ENCODE measurements at places on chromosomes 3 and 15.

DNA sequence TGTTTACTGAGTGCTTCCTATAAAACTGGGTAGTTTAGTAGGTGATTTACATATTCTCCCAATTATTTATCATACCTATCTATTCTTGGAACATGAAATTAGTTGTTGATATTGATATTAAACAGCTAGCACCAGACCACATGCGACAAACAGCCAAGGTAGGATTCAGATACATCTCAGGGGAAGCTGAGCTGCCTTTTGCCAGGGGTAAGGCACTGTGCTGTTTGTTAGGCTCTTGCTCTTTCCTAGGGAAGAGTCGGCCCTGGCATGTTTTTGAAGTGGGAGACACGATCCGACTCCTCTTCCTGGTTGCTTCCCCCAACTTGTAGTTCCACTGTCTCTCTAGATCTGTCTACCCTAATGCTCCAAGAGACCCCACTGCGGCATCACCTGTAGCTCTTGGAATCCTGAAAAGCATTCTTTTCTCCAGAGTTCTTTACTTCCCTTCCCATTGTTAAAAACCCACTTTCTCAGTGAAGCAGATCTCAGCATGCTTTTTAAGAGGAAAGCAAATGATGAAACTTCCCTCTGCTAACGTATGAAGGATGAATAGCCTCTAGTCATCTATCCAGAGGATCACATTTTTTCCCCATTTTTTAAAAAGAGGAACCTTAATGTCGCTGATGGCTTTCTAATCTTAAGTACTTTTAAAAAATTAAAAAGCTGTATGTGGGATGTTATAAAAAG lies 138.4 kb downstream of the GHSR start:
- no peak for DNase-seq

- DNase-seq, result no peak
These were observed 66.4 kb downstream of the B3GALNT1 start for GRCh38 chr3:161038725-161039124.

DNA sequence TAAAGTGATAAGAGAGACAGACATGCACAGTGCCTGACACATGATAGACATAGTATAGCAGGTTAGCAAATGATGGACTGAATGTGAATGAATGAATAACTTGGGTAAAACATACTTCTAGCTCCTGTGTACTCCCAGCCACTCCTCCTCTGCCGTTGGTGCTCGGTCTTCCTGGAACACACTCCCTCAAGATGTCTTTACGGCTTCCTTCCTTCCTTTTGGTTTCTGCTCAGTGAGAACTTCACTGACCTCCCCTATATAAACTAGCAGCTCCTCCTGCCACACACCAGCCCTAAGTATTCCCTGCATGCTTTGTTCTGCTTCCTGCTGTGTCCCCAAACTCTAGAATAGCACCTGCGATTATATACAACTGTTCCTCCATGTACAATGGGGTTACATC lies 50.2 kb downstream of the RAD54L2 start:
- DNase-seq, result no peak

- DNase-seq, result peak; percentile 57
These were observed at the start of gene UBA3 for GRCh38 chr3:69080233-69080920. UBA3 (minus strand) TSS chr3:69080365; CDS start chr3:69080353, 12 bp downstream.

DNA sequence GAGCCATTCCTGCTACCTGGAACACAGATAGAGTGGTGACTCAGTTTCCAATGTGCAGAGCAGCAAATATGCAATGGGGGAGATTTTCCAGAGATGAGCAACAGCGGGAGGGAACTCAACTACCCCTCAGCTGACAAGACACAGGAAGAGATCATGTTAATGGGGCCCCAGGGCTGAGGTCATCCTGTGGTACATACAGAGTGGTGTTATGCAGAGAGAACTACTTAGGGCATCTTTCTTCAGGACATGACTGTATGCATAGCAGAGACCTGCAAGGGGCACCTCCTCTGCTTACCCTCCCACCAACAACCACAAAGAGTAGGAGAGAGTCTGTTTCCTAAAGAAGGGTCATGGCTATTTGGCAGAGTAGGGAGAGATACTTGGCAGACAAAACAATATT lies 6.8 kb upstream of the TBC1D5 start:
- DNase-seq, result no peak

DNA sequence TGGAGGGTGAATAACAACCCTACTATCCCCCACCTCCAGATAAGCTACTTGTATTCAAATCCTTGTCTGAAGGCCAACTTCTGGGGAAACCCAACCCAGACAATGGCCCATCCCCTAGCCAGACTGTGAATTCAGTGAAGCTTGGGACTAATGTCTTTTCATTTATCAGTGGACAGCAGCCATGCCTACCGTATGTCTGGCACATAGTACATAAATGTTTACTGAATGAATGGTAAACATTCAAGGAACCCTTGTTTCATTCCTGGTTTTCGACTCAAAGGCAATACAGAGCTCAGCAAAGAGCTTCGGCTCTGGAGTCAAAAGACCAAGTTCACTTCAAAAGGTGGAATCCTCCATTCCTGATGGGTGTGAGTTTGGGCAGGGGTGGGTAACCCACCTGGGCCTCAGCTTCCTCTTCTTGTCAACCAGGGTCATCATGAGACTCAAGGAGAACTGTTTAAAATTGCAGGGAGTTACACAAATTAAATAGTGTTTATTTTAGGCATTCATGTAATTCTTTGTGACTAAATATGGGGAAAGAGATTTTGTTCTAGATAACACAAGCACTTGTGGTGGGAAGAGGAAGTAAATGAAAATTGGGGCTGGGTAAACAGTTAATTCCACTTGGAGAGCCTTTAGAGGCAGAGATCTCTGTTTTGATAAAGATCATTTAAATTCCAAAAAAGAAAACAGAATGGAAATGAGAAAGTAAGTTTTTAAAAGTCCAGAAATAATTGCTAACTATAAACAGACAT lies 303.7 kb upstream of the WNT5A start:
- no peak for DNase-seq

DNA sequence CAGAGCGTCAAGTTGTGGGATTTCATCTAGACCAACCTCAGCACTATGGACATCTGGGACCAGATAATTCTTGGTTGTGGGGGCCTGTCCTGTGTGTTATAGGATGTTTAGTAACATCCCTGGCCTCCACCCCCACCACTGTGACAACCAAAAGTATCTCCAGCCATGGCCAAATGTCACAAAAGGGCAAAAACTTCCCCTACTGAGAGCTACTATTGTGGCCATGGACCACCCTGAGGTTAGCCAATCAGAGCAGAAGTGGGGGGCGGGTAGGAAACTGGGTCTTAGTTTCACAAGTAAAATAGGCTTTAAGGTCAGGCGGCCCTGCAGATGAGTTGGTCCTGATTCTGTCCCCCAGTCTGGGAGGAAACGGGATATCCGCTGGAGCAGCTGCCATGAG lies 25.4 kb downstream of the KIF7 start:
- DNase-seq, result no peak

GRCh38 chr3:151552589-151552988 lies 91.7 kb upstream of the IGSF10 start:
- DNase-seq, result no peak

- DNase-seq, result peak; percentile 89
These were observed 694.1 kb downstream of the AGBL1 start for GRCh38 chr15:86773736-86774135.

GRCh38 chr3:120103276-120103675 lies 9.0 kb upstream of the GSK3B start:
- no peak for DNase-seq

DNA sequence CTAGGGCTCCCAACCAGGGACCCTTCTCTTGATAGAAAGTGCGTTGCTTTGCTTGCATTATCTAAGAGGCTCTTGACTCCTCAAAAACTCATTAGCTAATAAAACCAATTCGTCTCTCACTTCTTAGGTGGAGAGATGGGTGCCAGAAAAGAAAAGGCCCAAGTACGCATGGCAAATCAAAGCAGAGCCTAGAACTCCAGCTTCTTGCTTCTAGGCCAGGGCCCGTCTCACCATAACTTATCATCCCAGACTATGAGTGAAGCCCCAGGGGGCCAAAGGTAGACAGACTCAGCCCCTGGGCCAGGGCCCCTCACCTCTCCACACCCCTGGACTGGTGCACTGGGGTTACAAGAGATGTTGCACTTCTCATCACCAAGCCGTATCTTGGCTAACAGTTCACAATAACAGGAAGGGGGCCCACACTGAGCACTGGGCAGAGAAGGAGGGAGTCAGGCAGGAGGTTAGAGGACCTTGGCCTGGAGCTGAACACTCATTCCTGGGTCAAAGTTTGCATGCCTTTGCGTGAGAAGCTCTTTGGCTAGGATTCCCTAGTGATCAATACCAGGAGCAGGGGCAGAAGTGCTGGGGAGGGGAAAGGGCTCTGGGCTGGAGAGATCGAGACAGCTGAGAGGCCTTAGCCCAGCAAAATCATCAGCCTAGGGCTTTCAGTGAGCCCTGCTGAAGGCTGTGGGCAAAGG lies 5.4 kb upstream of the CYP1A1 start:
- DNase-seq, result no peak

GRCh38 chr15:60324706-60325438 lies 72.9 kb downstream of the ANXA2 start:
- DNase-seq, result peak; percentile 79

- no peak for DNase-seq
These were observed 130.1 kb downstream of the EDEM1 start for GRCh38 chr3:5317557-5317956.

DNA sequence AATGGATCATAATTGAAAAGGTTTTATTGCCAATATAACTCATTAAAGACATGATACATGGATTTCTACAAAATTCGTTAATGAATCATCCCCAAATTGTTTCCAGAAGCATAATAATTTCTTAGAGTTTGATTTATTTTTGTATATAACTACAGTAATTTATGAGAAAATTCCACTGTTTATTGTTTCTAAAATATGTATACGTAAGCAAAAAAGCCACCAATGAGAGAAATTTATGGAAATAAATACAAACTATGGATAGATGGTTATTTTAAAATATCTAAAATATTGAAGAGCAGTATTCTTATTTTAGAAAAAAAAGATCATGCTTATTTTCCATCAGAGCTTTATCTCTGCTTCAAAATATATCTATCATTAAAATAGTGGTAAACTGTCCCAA lies 260.0 kb upstream of the ZNF385D start:
- no peak for DNase-seq

DNA sequence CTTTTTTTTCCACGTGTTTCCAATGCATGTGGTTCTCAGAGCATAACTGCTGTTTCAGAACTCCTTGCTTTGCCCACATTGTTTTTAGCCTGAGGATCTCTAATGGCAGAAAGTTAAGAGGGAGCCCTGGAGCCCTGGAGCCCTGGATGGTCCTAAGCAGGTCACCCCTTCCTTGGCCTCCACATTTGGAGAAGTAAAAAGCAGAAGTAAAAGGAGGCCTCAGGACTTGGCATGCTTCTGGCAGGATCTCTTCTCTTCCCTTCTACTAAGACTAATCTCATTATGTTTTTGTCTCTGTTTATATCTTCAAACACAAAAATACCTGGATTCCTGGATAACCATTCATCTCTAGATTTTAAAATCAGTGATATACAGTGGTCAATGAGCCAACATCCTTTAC lies 50.1 kb downstream of the P2RY1 start:
- DNase-seq, result no peak

- DNase-seq, result no peak
These were observed 33.3 kb downstream of the PCSK6 start for GRCh38 chr15:101456057-101456739.

DNA sequence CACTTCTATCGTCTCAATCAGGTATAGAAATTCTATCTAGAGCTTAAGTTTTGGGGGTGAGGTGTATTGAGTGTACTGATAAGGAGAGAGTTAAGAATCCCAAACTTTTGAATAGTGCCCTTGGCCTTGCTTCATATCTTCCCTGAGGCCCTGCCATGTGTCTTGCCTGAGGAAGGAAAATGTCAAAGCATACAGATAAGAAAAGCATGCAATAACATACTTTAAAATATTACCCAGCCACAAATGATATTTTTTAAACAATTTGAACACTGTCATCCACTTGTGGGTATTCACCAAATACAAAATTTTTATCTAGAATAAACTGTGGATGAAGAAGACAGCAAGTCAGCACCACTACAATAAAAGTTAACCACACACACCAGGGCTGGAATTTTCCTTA lies 631.0 kb upstream of the ALCAM start:
- DNase-seq, result no peak

DNA sequence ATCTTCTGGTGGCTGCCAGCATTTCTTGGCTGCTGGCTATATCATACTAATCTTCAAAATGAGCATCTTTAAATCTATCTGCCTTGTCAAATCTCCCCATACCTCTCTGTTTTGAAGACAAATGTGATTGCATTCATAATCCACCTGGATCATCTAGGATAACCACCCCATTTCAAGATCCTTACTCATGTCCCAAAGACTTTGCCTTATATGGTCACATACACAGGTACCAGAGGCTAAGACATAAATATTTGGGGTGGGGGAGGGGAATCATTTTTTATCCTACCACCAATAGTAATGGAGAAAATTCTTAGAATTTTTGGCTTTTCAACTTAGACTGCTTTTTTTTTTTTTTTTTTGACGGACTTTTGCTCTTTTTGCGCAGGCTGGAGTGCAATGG lies 970.8 kb downstream of the PLOD2 start:
- DNase-seq, result no peak

DNA sequence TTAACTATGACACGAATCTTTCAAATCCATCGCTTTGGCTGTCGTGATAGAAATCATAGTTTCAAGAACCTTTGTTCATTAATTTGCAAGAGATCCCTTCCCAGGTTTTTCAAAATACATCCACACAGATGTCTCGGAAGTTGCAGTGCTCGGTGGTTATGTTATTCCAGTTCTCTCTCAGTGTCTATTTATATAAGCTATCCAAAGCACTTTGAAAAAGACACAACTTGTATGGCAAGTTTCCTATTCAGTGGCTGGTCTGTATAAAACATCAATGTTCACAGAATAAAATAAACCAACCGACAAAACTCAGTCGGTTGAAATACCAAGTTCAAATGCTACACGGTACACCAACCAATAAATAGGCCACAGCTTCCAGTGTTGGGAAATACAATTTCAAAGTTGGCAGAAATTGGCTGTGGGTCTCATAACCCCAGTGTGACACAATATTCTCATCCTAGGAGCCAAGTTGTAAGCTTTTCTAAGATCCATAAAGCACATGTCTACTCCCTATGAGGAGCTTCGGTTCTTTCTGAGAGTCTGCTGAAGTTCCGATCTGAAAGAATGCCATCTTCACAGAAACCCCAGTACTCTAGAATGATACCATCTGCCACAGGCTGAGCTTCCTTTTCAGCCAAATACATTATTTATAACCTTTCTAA lies 23.7 kb downstream of the SATB1 start:
- DNase-seq, result no peak

GRCh38 chr3:12141350-12141749 lies 17.4 kb downstream of the TIMP4 start:
- no peak for DNase-seq

- DNase-seq, result no peak
These were observed 582.2 kb downstream of the FOXP1 start for GRCh38 chr3:71001303-71001830.

GRCh38 chr15:58632789-58633188 lies 116.7 kb downstream of the ADAM10 start:
- no peak for DNase-seq

GRCh38 chr15:88623061-88623460 lies 1.9 kb downstream of the AEN start:
- DNase-seq, result no peak

DNA sequence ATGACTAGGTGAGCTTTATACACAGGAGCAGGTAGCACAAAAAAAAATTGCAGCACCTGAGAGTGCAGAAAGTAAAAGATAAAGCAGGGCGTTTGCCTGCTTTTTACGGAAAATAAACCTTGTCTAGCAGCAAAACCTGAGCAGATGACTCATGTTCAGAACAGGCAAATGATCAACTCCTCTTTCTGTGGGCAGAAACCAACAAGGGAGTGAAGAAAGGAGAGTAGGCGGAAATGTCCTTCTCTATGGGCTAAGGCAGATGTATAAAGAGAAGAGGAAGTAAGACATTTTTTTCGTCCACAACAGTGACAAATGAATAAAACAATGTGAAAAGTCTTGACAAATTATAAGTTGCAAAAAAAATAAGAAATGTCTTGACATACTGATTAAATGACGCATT lies 24.5 kb upstream of the GMNC start:
- no peak for DNase-seq

Data from NCI-H524 (cell line).